ENCODE measurements at places on chromosomes 12 and 14. TPM values are rescaled to one million over a fixed set of nuclear protein-coding genes. Genes with fewer than 3 reads are reported as not detected.

DNA sequence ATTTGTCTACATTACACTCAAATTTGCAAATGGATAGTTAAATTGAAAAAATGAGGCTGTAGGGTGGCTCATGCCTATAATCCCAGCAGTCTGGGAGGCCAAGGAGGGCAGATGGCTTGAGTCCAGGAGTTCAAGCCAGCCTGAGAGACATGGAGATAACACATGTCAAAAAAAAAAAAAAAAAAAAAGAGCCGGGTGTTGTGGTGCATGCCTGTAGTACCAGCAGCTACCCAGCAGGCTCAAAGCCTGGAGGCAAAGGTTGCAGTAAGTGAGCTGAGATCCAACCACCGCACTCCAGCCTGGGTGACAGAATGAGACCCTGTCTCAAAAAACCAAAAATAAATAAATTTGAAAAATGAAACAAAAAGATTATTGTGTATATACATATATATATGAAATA, 119.9 kb upstream of the MGAT4C start:
- no peak for DNase-seq

TIMELESS gene
- 7.1 TPM for total RNA-seq

RPL10L gene
- 0.43 TPM for total RNA-seq

FAM181A gene
- not detected for total RNA-seq

MRPS35 gene
- total RNA-seq = 55.7 TPM

BEGAIN gene
- total RNA-seq = not detected

- DNase-seq = no peak
These were observed 120.4 kb upstream of the ATF7IP start for GRCh38 chr12:14244876-14245669.

GRCh38 chr14:106843951-106844483, 1317.6 kb downstream of the TMEM121 start:
- DNase-seq = peak; percentile 60

- no peak for DNase-seq
These were observed 104.1 kb downstream of the SMOC1 start for GRCh38 chr14:69983317-69983716.

- peak; percentile 100 for DNase-seq
These were observed at the start of gene ESYT1 for GRCh38 chr12:56127888-56128669. ESYT1 (plus strand) TSS chr12:56128267; CDS start chr12:56128320, 53 bp downstream.

DNA sequence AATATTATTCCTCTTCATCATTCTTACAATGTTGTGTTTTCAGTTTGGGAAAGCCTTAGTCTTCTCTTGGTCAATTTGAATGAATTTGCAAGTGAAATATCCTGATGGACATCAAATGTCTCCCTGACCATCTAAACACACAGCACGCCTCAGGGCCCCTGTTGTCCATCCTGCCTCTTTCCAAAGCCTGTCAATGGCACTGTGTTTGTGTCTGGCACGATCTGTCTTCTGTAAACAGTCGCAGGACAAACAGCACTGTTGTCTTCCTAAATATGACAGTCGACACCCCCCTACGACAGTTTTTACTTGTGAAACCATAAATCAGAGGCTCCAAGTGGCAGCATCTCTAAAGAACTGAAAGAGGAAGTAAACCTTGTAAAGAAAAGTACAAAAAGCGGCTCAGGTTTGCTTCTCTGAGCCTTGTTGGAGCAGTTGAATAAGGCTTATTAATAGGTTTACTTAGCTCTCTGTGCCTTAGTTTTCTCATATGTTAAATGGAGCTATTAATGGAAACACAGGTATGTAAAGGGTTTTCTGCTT, 285.8 kb downstream of the NRXN3 start:
- no peak for DNase-seq

- no peak for DNase-seq
These were observed at the start of gene CLEC14A for GRCh38 chr14:38255673-38256532. CLEC14A (minus strand) TSS chr14:38256093; CDS start chr14:38256022, 71 bp downstream.

SYT1 gene
- 3.9 TPM for total RNA-seq

DNA sequence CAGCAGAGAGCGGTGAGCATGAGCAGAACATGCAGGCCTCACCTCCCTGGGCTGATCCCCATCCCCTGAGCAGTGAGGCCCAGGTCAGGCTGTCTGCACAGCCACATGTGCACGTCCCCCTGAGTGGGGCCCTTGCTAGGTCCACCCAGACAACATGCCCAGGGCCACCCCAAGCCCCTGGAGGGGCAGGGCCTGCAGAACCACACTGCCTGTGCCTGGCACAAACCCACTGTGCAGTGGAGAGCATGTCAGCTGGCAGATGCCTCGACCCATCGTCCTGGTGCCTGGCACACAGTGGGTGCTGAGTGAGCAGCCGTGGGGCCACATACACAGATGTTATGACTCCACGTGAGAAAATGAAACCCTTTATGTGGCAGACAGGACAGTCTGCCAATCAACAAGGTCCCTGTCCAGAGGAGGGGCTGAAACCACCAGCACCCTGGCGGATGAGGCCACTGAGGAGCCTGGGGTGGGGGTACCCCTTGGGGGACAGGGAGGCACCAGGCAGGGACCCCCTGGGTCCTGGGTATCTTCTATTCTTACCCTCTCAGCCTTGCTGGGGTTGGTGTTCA, 8.3 kb downstream of the ANHX start:
- no peak for DNase-seq

DNA sequence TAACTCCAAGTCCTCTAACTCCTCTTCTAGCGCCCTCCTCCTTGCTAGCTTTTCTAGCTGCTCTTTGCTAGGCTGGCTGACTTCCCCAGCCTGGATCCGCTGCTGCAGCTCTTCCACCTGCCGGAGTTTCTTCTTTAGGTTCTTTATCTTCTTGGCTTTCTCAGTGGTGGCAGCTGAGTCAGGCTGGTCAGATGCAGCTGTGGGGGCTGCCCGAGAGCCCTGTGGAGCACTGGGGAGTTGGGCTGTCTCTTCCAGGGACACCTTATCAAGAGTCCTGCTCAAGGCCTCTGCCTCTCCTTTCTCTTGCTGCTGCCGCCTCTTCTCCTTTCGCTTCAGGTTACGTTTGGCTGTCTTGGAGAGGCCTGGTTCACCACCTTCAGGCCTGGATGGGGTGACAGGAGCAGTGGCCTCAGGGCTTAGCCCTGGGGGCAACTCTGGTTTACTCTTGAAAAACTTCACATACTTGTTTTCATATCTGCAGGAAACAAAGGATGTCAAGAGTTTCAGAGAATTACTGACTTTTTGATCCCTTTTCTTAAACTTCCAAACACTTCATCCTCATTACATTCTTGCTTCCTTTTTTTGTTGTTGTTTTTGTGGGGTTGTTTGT, 25.7 kb downstream of the PYM1 start:
- no peak for DNase-seq

CD163L1 gene
- total RNA-seq = 11.0 TPM

SLC38A4 gene
- total RNA-seq = 11.0 TPM

ETFBKMT gene
- 2.3 TPM for total RNA-seq

VRTN gene
- not detected for total RNA-seq

Data from fibroblast of villous mesenchyme (primary cell).